ENCODE measurements at places on chromosomes 12 and 14. TPM values are rescaled to one million over a fixed set of nuclear protein-coding genes. Genes with fewer than 3 reads are reported as not detected.

PACS2 gene
- total RNA-seq = 209 TPM

HOXC9 gene
- total RNA-seq = not detected

DNA sequence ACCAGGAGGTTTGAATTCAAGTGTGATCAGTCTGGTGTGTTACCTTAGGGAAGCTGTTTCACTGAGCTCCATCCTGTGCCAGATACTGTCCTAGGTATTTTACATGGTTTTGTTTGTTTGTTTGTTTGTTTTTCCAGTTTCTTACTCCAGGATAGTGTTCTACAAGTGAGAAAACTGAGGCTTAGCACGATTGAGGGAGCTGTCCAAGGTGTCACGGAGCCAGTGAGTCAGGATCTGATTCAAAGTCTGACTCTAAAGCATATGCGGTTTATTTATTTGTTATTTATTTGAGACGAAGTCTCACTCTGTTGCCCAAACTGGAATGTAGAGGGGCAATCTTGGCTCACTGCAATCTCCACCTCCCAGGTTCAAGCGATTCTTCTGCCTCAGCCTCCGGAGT is 79.7 kb upstream of the GNG2 start:
- no peak for DNase-seq

DNA sequence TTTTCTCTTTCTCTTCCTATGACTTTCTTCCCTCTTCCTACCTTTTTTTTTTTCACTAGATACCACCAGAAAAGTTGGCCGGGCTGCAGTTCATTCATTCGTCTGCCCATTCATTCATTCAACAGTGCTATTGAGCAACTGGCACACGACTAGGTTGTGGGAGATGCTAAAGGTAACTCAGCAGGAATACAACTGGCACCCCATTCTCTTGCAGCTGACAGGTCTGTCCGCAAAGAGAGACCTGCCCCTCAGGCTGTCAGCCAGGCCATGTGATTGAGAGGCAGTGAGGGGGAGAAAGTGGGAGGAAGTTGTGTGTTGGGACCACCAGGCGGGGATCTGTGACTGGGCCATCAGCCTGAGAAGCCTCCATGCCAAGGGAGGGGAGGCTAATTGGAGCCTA is 105.2 kb downstream of the TSPAN9 start:
- no peak for DNase-seq

APPL2 gene
- total RNA-seq = 407 TPM

CMAS gene
- total RNA-seq = 4.7 TPM

DNA sequence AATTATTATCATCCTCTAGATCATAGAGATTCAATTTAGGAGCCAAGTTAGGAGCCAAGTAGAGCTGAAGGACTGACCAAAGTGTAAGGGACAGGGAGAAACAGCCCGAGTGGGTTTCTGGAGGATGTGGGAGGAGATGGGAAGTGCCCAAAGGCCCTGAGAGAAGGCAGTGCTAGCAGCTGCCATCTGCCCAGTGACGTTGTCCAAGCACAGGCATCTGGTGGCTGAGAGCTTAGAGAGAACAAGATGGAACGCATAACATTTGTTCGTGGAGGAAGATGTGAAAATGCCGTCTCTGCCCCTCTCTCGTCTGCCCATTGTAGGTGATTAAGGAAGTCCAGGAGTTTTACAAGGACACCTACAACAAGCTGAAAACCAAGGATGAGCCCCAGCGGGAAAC is 34.7 kb downstream of the CD9 start:
- DNase-seq = no peak

- DNase-seq = no peak
These were observed 345.7 kb downstream of the GRIN2B start for GRCh38 chr12:13635709-13636108.

- no peak for DNase-seq
These were observed 11.6 kb upstream of the FAM177A1 start for GRCh38 chr14:35034440-35034833.

HNF1A gene
- total RNA-seq = 0.89 TPM

TBX5 gene
- total RNA-seq = not detected

HOXC10 gene
- not detected for total RNA-seq

LTBR gene
- total RNA-seq = 471 TPM

- no peak for DNase-seq
These were observed 304.7 kb downstream of the SSPN start for GRCh38 chr12:26499979-26500640.

GRCh38 chr14:69844171-69844570 is 35.0 kb upstream of the SMOC1 start:
- no peak for DNase-seq

DNA sequence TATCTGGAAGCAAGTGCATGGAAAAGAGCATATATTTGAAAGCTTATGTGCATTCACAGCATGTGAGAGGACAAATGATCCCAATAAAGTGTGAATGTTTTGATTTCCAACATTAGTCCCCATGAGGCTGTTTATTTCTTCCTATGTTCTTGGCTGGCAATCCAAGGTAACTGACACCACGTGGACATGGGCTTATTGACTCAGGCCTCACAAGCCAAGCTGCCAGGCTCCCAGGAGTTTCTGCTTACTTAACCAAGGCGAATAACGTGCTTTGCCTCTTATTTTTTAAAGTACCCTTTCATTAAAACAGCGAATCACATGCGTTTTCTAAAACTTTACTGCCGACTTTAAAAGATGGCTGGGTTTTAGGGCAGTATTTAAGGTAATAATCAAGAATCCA is 441.7 kb downstream of the FUT8 start:
- no peak for DNase-seq

KRT6A gene
- 0.89 TPM for total RNA-seq

DNA sequence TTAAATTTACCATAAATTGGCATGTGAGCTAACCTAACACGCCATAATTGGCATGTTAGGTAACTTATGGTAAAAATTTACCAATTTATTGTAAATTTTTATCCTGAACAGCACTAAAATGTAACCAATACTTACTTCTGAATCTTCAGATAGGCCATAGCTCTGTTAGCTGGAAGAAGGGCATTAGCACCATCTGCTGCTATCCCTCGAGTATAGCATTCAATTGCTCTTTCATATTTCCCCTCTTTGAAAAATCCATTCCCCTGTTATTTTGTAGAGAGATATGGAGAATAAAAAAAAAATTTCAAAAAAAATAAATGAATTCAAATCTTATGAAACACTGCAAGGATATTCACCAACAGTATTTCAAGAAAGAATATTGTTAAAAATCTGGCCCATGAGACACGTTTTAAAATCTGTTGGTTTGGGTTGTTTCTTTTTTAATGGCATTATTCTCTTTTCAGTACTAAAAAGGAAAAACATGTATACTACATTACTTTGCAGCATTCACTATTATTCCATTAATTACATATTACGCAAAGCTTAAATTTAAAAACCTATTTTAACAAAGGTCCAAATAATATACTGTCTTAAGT is 19.1 kb downstream of the RPAP3 start:
- DNase-seq = peak; percentile 74

TAMALIN gene
- 25.2 TPM for total RNA-seq

DNA sequence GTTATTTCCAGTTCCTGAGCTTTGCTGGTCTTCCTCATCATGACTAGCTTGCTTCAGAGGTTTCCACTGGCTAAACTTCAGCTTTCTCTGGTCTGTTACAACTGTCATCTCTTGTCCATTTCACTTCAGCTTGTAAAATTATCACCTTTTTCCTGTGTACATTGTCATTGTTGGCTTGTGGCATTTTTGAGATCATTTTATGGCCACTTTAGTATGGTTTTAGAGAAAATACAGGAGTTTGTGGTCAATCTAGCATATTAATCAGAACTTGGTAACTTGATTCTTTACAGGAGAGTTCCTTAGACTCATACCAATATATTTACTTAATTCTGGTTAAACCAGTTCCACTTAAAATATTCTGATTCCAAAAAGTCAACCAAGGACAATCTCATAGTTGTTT is 235.9 kb upstream of the KITLG start:
- peak; percentile 27 for DNase-seq

GRCh38 chr14:67513631-67514108 is 19.4 kb upstream of the PLEKHH1 start:
- no peak for DNase-seq

GALNT4 gene
- total RNA-seq = 111 TPM

DNA sequence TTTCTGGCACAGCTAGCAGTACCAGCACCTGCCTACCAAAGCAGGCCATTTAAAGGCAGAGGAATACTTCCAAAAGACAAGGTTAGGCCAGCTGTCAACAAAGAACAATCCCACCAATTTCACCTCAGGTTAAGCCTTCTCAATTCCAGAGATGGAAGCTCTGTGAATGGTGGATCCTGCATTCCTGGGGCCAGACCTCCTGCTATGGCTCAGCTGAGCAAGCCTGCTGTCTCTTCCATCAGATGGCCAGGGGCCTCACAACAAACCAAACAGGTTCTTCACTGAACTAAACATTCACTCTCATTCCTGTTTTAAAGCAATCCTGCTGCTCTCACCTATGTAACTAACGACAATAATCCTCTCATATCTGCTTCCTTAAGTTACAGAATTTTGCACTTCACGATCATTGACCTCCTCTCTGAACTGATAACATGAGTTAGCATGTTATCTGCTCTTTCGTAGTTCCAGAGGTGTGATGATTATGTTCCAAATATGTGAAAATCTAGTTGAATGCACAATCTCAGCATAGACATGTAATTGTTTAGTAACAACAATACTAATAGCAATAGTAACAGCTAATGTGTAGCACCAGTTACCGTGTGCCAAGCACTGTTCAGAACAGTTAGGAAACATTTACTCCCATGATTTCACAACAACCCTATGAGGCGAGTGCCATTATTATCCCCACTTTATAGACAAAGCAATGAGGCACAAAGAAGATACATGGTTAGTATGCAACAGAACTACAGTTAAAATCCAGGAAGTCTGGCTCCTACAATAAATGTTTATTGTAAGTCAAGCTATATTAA is 73.2 kb downstream of the SLC2A13 start:
- no peak for DNase-seq

DNA sequence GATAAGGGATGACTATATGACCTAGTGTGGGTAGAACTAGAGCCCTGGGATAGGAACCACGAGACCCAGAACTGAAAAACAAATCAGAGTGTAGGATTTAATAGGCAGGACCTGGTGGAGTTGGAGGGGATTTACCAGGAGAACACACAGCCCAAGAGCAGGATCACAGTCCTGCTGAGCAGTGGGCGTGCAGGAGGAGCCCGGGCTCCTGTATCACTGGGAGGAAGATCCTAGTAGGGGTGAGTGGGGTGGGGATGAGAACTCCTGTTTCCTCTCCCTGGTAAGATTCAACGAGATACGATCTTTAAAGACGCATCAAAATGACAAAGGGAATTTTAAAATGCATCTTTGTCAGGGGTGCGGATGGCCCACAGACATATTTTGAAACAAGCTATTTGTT is 220.1 kb downstream of the GALC start:
- no peak for DNase-seq

- no peak for DNase-seq
These were observed 682.4 kb downstream of the SLC16A7 start for GRCh38 chr12:60278209-60278608.

Data from stomach (tissue), 19 donors.